Amniotic stem cell (primary cell): ENCODE measurements at places on chromosomes 7 and 10.

GRCh38 chr7:20191391-20191869 is 25.8 kb downstream of the MACC1 start:
- no peak for DNase-seq

- no peak for DNase-seq
Measured at GRCh38 chr10:108801775-108802517, 1121.4 kb downstream of the XPNPEP1 start.

GRCh38 chr10:50470345-50470744 is 153.4 kb downstream of the SGMS1 start:
- DNase-seq: no peak

DNA sequence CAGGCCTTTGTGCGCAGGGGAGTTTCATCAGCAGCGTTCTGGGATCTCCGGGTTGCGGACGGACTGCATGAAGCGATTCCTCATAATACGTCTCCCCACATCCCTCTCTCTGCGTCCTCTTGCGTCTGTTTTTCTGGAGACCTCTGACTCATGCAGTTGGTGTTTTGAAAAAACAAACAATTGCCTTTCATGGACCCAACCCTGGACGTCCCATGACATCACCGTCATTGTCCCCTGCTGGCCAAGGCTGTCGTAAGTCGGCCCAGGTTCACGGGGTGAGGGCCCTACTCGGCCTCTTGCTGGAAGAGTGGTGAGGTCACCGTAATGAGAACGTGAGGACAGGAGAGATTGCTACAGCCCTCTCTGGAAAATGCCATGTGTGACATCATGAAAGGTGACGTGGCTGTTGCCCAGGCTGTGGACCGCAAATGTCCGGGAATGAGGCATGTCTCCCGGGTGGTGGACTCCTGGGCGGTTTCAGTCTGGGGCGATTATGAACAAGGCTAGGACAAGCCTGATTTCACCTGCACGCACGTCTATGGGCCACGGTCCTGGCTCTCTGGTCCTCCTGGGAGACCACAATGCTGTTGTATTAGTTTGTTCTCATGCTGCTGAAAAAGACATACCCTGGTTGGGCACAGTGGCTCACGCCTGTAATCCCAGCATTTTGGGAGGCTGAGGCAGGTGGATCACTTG is 9.8 kb upstream of the MAFK start:
- DNase-seq: no peak

DNA sequence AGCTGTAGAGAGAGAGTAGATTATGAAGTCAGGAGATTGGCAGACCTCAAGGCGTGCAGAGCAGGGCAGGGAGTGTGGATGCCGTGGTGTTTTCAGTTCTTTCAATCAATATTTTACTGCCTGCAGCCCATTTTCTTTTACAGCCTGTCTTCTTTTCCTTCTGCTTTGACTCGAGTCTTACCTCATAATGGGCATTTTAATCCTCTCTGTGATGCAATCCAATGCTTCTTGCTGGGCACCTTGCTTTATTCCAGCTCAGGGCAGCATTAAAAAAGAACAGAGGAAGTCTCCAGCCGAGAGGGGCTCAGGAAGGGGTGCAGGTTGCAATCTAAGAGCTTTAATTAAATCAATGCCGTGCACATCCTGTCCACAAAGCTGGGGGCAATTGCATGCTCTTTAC is 839.0 kb downstream of the LRMDA start:
- DNase-seq: no peak

- no peak for DNase-seq
Measured at GRCh38 chr7:35549781-35550180, 145.2 kb downstream of the HERPUD2 start.

DNA sequence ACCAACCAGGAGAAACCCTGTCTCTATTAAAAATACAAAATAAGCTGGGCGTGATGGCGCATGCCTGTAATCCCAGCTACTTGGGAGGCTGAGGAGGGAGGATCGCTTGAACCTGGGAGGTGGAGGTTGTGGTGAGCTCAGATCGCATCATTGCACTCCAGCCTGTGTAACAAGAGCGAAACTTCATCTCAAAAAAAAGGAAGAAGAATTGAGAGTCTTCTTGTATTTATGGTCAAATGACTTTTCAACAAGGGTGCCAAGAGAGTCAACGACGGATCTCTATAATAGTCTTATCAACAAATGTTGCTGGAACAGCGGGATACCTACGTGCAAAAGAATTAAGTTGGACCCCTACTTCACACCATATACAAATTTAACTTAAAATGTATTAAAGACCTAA is 21.6 kb upstream of the JAZF1 start:
- no peak for DNase-seq

GRCh38 chr7:47034180-47034579 is 547.7 kb downstream of the TNS3 start:
- DNase-seq: no peak

GRCh38 chr7:74325210-74325565 is 36.0 kb downstream of the CLIP2 start:
- DNase-seq: no peak

GRCh38 chr7:37853468-37853867 is 5.1 kb downstream of the NME8 start:
- DNase-seq: no peak

- DNase-seq: no peak
Measured at GRCh38 chr10:94274142-94274787, 88.5 kb downstream of the NOC3L start.

DNA sequence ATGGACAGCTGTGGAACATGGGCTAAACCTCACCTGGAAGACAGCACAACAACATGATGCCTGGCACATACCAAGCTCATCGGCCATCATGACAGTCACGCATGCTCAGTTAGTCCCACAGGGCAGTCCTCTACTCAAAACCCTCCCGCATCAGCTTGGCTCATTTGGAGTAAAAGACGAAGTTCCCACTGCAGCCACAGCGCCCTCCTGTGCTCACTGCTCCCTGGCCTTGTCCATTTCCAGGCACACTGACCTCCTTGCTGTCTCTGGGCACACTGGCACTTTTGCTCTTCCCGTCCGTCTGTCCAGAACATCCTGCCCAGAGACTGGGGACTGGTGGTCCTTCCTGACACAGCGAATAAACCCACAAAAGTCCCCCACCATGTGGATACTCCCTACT is 66.2 kb downstream of the LARP4B start:
- no peak for DNase-seq

- no peak for DNase-seq
Measured at GRCh38 chr7:70237831-70238575, 639.7 kb downstream of the AUTS2 start.

- no peak for DNase-seq
Measured at GRCh38 chr10:68224810-68225209, 7.1 kb downstream of the ATOH7 start.

GRCh38 chr7:135207406-135208101 is 3.8 kb downstream of the WDR91 start:
- no peak for DNase-seq
